Hematopoietic multipotent progenitor cell (in vitro differentiated cells): ENCODE measurements at places on chromosomes 2 and 18. TPM values are rescaled to one million over a fixed set of nuclear protein-coding genes. Genes with fewer than 3 reads are reported as not detected.
A peak's percentile ranks its signal among the peaks of the same experiment; 100 is the strongest.

GRCh38 chr2:216851486-216852090 lies 8.3 kb downstream of the TNP1 start:
- DNase-seq: no peak

- DNase-seq: no peak
Observed at GRCh38 chr2:222526480-222527277, 102.3 kb downstream of the SGPP2 start.

GRCh38 chr2:68152681-68153347 lies 4.9 kb upstream of the PNO1 start:
- no peak for DNase-seq

- peak; percentile 42 for DNase-seq
Observed at GRCh38 chr18:54444319-54444914, 86.7 kb downstream of the C18orf54 start.

The MYO7B gene
- total RNA-seq: 1.9 TPM

DNA sequence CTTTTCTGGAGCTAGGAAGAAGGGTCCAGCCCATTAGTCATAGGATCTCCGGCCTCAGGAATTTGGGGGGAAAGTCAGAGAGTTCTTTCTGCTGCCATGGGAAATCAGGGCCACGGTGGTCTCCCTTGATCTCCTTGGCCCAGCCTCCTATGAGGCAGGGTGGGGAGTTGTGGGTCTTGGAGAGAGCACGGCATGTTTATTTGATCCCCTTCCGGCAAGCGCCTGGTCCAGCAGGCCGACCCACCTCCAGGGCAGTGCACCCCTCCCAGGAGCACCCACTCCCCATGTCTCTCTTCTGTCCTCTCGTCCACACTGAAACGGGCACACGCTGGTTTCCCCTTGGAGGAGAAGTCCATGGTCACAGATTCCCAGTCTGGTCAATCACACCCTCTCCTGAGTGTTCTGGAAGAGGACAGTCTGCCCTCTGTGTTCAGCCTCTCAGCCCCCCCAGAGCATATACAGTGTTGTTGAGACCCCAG lies 464.6 kb upstream of the HS6ST1 start:
- no peak for DNase-seq

DNA sequence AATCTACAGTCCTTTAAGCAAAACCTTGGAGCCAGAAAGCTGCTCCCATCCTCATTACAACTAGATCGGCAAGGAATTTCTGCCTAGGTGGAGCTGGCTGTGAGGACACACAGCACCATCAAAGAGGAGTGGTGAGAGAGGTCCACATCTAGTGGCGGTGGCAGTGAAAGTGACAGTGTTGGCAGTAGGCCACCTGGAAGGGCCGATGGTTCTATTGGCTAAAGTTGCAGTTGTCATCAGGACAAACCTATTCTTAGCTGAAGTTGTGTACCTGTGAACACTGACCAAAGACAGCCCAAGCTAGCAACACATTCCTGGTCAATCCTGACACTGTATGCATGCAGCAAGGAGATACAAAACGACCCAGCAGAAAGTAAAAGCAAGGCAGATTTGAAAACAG lies 218.1 kb upstream of the CHAC2 start:
- no peak for DNase-seq

- no peak for DNase-seq
Observed at GRCh38 chr2:144836635-144837350, 316.9 kb upstream of the ZEB2 start.

- no peak for DNase-seq
Observed at GRCh38 chr2:30287190-30287840, 56.0 kb downstream of the LBH start.

- DNase-seq: no peak
Observed at GRCh38 chr2:12054956-12055618, 308.7 kb downstream of the LPIN1 start.

DNA sequence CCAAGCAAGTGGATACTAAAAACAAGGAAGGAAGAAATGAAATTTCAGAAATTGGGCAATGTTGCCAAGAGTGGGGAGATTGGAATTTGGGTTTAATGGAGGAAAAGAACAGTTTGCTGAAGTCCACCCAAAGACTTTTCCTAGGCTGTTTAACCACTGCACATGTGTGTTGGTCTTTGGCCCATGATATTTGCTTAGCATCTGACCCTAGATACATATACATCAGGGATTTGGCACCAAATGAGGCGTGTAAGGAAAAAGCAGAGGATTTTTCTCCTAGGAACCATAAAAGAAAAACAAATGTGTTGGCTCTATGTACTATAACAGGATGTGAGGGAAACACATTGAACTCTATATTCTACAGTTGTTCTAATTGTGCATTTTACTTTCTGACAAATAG lies 80.7 kb upstream of the CD28 start:
- no peak for DNase-seq

The GALR1 gene
- under 0.01 TPM for total RNA-seq

The GALNT13 gene
- under 0.01 TPM for total RNA-seq

- DNase-seq: no peak
Observed at GRCh38 chr2:127195140-127196074, 24.7 kb downstream of the CYP27C1 start.

GRCh38 chr2:106144621-106145331 lies 49.3 kb downstream of the UXS1 start:
- no peak for DNase-seq

The SCYGR4 gene
- not detected for total RNA-seq

DNA sequence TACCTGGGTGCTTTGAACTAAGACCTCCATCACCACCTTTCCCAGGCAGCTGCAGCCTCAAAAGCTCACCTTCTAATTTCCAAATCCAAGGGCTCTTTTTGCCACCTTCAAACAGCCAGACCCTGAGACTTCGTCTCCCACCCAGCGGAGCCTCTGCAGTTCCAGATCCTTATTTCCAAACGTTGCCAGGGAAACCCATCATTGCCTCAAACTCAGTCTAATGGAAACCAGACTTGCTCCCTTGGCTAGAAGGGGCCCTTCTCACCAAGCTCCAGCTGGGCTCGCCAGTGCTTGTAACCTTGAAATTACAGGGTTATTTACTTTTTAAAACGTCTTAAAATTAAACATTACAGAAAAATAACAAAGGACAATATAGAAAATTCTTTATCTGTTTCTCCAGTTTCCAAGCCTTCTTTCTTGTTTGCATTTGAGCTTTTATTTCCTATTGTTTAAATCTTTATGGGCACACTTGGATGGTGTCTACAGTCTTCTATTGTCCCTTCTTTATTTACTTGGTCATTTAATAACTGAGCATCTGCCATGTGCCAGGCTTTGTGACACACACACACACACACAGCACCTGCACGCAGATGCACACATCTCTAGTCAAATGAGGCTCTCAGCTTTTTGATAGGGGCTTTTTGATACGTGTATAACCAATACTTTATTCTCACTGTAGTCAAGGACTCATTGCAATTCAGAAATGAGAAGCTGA lies 36.1 kb downstream of the TRPM8 start:
- no peak for DNase-seq

DNA sequence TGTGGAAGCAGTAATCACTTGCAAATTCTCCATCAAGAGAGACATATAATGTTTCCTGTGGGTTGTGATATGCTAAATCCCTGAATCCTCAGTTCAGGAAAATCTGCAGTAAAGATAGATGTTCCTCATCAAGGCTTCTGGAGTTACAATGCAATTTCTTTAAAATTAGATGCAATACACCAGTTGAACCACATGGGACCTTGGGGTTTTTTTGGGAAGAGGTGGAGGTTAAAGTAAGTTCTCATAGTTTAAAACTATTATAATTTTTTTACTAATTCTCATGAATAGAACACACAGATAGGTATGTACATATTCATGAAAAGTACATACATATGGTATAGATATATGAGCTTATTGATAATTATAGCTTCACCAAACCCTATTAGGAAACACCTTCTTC lies 496.2 kb downstream of the SATB2 start:
- DNase-seq: no peak

The RAMP1 gene
- total RNA-seq: 1.6 TPM
